ENCODE measurements at places on chromosomes 6 and 20. TPM values are rescaled to one million over a fixed set of nuclear protein-coding genes. Genes with fewer than 3 reads are reported as not detected.

The CHMP4B gene
- total RNA-seq, result 63.5 TPM

The SLC4A11 gene
- not detected for total RNA-seq

The KIFC1 gene
- 2.2 TPM for total RNA-seq

The MRAP2 gene
- total RNA-seq, result 1.5 TPM

The C6orf58 gene
- 0.74 TPM for total RNA-seq

The TBXT gene
- not detected for total RNA-seq

The EPPIN gene
- total RNA-seq, result not detected

The SLC17A3 gene
- total RNA-seq, result not detected

The CEP250 gene
- total RNA-seq, result 30.4 TPM

The KIF25 gene
- 0.74 TPM for total RNA-seq

The HCRTR2 gene
- total RNA-seq, result 0.12 TPM

The BNIP5 gene
- total RNA-seq, result not detected

The GJA10 gene
- not detected for total RNA-seq

The EYA4 gene
- total RNA-seq, result 1.2 TPM

The LTV1 gene
- total RNA-seq, result 11.0 TPM

The BLCAP gene
- total RNA-seq, result 147 TPM

The SIRPB1 gene
- total RNA-seq, result 9.7 TPM

The RIPPLY2 gene
- total RNA-seq, result 0.23 TPM

The CYP21A2 gene
- 8.9 TPM for total RNA-seq

The SNX9 gene
- total RNA-seq, result 47.2 TPM

The CTCFL gene
- total RNA-seq, result not detected

The DSP gene
- 9.1 TPM for total RNA-seq

The B3GAT2 gene
- total RNA-seq, result not detected

The DDX43 gene
- total RNA-seq, result 3.6 TPM

The JPH2 gene
- total RNA-seq, result 2.5 TPM

The FBXL4 gene
- total RNA-seq, result 20.6 TPM

The KPNA5 gene
- 40.9 TPM for total RNA-seq

Measured in ovary (tissue), 10 donors.